ENCODE measurements at places on chromosomes 7 and 10.

GRCh38 chr10:17607060-17607459 is 10.1 kb downstream of the HACD1 start:
- ATAC-seq = peak; percentile 55

DNA sequence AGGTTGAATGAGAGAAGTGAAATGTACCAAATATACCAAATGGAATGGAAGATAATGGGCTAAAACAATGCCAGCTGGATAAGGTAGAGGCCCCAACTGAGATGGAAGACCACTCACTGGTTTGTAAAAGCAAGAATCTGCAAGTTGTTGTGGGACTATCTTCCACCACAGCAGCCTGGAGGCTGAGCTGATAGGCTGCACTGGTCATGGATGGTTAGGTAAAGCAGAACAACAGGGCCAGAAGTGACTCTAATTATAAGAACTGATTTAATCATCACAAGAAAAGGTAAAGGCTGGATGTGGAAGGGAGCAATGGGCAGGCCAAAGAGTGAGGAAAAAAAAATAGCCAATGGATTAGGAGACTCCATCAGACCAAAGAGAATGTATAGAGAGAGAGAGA is 11.8 kb downstream of the TFEC start:
- ATAC-seq = no peak

- ATAC-seq = peak; percentile 81
Observed at GRCh38 chr10:110600487-110601101, 33.1 kb downstream of the SMC3 start.

- peak; percentile 83 for ATAC-seq
Observed at GRCh38 chr10:3902809-3903410, 117.9 kb upstream of the KLF6 start.

DNA sequence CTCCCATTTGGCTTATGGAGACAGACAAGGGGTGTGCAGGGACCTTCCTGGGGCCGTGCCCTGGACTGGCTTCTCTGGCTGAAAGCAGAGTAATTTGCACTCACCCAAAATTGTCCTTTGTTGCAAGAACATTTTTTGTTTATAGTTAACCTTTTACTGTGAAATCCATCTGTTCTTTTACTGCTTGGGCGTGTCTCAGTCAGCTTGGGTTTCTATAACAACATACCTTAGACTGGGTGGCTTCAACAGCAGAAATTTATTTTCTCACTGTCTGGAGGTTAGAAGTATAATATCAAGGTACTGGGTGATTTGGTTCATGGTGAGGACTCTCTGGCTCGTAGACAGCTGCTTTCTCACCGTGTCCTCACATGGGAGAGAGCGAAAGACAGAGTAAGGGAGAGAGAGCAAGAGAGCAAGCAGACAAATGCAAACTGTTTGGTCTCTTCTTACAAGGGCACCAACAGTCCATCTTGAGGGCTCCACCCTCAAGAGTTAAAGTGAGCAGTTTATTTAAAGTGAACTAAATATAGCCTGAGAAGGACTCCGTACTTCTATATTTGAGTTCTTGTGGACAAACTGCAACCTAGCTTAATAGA is 131.0 kb upstream of the NPY start:
- no peak for ATAC-seq

DNA sequence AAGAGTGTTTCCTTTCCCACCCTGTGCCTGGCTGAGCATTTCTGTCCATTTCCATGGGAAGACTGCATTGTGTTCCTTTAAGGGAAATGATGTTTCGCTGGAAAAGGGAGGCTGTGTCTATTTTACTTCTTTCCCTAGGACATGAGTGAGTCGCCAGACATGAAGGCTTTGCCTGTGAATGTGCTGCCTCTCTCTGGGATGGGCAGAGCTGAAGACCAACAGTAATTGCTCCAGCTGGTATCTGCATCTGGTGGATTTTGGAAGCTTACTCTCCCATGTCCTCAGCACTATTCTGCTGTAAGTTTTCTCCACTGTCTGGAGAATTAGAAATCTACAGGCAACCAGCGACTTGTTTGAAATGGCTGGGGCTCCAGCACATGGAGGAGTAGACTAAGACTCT is 264.6 kb upstream of the BMPER start:
- ATAC-seq = no peak

DNA sequence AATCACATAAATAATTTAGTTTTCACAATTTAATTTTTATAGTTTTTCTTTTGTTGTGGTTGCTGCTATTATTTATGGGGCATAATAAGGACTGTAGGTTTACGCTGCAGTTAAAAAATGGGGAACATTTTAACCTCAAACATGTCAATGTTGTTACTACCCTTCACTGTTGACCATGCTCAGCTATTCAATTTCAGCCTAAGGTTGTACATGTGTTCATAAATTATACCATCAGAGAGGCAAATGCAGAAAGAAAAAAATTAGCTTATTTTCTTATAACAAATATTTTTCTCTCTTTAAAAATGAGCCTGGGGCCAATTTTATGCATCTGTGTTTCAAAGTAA is 110.1 kb upstream of the PITRM1 start:
- no peak for ATAC-seq

- no peak for ATAC-seq
Observed at GRCh38 chr10:126124046-126124445, 227.7 kb downstream of the FANK1 start.

- ATAC-seq = no peak
Observed at GRCh38 chr7:101248276-101248675, 3.4 kb upstream of the FIS1 start.

GRCh38 chr10:20817646-20818045 is 79.5 kb downstream of the NEBL start:
- no peak for ATAC-seq

GRCh38 chr7:50727711-50728110 is 55.0 kb downstream of the GRB10 start:
- no peak for ATAC-seq

- ATAC-seq = no peak
Observed at GRCh38 chr7:37488163-37488764, 39.6 kb upstream of the ELMO1 start.

- no peak for ATAC-seq
Observed at GRCh38 chr7:96033009-96033598, 260.8 kb downstream of the DYNC1I1 start.

DNA sequence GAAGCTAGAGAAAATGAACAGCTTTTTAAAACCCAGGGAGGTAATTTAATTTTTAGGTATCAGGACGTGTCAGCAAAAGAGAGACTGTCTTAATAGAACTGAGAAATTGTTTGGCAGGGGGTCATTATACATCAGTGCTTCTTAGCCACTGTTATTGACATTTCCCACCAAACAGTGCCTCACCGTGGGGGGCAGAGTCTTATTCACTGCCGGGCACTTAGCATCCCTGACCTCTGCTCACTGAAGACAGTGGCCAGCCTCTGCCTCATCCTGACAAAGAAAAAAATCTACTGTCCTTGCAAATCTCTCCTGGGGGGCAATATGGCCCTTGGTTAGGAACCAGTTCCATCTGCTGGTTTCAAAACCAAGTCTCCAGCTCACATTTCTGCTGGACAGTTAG is 14.2 kb upstream of the MKI67 start:
- ATAC-seq = no peak

GRCh38 chr10:19451937-19452336 is 364.3 kb upstream of the PLXDC2 start:
- ATAC-seq = no peak

DNA sequence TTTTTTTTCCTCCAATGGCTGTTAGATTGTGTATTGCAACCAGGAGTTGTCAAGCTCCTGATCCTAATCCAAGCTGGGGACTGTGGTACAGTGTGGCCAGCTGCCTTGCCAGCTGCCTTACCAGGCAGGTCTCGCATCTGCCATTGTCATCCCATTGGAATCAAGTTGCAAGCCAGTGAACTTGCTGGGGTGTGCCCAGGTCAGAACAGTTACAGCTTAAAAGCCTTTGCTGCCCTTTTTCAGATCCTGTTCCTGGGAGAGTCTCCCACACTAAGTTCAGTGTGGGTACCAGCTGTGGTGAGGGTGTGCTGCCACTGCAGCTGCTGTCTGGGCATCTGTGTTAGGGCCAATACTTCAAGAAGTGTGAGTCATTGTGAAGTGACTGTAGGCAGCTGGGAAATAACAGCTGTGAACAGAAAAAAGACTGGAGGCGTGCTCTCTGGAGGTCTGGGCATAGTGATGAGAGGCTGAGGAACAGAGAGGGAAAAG is 72.8 kb downstream of the CCNY start:
- peak; percentile 83 for ATAC-seq

GRCh38 chr10:30373596-30374327 is 24.7 kb upstream of the MTPAP start:
- no peak for ATAC-seq

DNA sequence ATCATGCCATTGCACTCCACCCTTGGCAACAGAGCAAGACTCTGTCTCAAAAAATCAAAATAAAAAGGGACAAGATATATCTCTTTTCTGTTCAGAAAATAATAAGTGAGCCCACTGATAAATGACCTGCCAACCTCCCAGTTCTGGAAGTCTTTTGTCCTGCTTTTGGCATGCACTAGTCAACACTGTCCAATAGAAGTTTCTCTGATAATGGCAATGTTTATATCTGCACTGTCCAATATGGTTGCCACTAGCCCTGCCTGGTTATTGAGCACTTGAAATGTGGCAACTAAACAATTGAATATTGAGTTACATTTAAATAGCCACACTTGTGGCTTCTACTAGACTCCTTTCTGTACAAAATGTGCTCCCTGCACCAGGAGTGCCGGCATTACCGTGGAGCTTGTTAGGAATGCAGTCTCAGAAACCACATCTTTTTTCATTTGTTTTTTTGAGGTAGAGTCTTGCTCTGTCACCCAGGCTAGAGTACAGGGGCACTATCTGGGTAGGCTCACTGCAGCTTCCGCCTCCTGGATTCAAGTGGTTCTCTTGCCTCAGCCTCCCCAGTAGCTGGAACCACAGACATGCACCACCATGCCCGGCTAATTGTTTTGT is 229.7 kb downstream of the CACNB2 start:
- ATAC-seq = no peak

DNA sequence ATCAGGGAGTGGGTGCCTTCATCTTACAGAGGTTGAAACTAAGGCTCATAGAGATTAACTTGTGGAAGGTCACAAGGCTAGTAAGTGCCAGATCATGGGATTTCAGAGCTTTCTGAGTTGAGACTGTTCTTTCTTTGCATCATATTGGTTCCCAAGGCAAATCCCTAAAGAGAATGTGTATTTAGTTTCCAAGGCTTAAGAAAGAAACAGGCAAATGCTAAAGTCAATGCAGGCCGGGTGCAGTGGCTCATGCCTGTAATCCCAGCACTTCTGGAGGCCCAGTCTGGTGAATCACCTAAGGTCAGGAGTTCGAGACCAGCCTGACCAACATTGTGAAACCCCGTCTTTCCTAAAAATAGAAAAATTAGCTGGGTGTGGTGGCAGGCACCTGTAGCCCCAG is 19.8 kb downstream of the CDK1 start:
- ATAC-seq = no peak

DNA sequence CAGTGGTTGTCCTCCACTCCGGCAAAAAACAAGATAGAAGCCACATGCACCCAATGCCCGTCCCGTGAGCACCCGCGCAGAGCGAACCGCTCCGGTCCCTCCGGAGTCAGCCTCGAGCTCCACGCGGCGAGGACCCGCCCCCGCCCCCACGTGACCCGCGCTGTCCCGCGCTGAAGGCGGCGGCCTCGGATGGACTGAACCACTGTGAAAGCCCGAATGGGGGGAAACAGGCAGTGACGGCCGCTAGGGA is 766 bp upstream of the EIF3B start:
- ATAC-seq = peak; percentile 89

DNA sequence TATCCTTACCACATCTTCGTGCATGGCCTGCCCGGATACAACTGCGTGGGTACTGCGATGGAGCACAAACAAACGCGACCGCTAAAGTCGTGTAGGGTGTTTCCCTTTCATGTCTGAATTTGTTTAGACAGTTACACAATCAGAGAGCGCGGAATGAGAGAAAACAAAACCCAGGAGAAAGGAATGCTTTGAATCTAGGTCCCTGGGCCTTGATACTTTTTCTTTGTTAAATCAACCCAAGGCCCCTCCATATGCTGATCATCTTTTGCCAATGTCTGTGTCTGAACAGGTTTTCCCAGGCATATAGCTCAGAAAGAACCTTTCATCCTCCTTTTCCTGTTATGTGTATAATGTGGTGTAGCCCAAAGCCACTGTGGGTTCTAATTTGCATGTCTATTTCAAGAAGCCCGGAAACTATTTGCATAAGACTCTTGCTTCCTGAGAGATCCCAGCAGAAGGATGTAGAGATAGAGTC is 145.8 kb downstream of the FRMD4A start:
- no peak for ATAC-seq

- ATAC-seq = no peak
Observed at GRCh38 chr7:36752026-36752711, 27.9 kb upstream of the AOAH start.

- ATAC-seq = no peak
Observed at GRCh38 chr7:1985042-1985441, 247.7 kb downstream of the MAD1L1 start.

GRCh38 chr7:36010656-36011587 is 142.1 kb upstream of the EEPD1 start:
- ATAC-seq = no peak

- ATAC-seq = no peak
Observed at GRCh38 chr10:11004144-11005077, 13.3 kb upstream of the CELF2 start.

DNA sequence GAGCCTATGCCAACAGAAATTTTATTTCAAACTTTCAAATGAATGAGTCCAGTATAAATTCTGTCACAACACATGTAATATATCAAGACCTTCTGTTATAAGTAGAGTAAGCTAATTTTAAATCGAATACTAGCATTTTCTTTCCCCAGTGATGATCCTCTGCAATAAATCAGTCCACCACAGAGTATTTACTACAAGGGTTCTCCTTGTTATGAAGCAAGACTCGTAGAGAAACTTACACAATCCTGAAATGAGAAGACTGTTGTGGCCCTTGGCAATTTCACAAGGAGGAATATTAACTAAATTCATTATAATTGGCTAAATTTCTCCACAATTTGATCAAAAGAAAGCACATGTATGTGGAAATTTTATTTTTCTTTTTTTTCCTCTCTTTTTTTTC is 312.4 kb upstream of the DGKB start:
- ATAC-seq = no peak
